ENCODE measurements at places on chromosomes 4 and X. TPM values are rescaled to one million over a fixed set of nuclear protein-coding genes. Genes with fewer than 3 reads are reported as not detected.

- H3K36me3 ChIP-seq = no peaks in the 10 kb centered on the region
- no peaks in the 10 kb centered on the region for H3K4me1 ChIP-seq
- no peak for DNase-seq
- H3K4me3 ChIP-seq = no peak overlapping the region
- no peaks in the 10 kb centered on the region for H3K27me3 ChIP-seq
Measured at GRCh38 chr4:1565598-1566295, 118.4 kb downstream of the FAM53A start.

Gene FGF16
- 17.9 TPM for total RNA-seq

GRCh38 chr4:1401409-1402020 is 4.7 kb downstream of the NKX1-1 start:
- no peak overlapping the region for H3K4me3 ChIP-seq
- no peak for DNase-seq
- no peaks in the 10 kb centered on the region for H3K36me3 ChIP-seq

DNA sequence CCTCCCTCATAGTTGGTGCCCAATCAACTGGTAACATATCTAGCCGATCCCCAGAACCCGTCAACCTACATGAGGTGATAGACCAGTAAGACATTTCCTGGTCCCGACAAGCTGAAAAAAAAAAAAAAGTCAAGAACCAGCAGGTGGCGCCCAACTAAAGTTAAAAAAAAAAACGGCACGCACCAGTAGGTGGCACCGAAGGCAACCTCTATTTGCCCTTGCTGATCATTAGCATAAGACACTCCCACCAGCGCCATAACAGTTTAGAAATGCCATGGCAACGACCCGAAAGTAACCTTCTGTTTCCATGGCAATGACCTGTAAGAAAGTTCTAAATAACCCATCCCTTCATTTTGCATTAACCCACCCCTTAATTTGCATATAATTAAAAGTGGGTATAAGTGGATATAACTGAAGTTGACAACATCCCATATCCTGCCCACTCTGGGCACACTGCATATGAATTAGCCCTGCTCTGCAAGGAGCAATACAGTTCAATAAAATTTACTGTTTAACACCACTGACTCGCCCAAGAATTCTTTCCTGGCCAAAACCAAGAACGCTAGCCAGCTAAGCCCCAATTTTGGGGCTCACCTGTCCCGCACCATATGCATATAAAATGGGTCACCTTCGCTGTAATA is 83.9 kb upstream of the SPANXB1 start:
- no peak overlapping the region for H3K27ac ChIP-seq
- DNase-seq = peak; percentile 82
